ENCODE measurements at places on chromosomes 13 and 19.

- DNase-seq, result no peak
Observed at GRCh38 chr19:3482507-3483225, 575 bp downstream of the SMIM44 start.

DNA sequence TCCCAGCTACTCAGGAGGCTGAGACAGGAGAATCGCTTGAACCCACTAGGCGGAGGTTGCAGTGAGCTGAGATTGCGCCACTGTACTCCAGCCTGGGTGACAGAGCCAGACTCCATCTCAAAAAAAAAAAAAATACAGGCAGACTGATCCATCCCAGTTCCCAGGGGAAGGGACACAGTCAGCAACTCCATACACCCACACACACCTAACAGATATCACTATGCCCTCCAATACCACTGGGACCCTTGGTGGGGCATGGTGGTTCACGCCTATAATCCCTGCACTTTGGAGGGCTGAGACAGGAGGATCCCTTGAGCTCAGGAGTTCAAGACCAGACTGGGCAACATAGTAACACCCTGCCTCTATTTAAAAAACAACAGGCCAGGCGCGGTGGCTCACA, 2.6 kb downstream of the DPF1 start:
- DNase-seq, result no peak

DNA sequence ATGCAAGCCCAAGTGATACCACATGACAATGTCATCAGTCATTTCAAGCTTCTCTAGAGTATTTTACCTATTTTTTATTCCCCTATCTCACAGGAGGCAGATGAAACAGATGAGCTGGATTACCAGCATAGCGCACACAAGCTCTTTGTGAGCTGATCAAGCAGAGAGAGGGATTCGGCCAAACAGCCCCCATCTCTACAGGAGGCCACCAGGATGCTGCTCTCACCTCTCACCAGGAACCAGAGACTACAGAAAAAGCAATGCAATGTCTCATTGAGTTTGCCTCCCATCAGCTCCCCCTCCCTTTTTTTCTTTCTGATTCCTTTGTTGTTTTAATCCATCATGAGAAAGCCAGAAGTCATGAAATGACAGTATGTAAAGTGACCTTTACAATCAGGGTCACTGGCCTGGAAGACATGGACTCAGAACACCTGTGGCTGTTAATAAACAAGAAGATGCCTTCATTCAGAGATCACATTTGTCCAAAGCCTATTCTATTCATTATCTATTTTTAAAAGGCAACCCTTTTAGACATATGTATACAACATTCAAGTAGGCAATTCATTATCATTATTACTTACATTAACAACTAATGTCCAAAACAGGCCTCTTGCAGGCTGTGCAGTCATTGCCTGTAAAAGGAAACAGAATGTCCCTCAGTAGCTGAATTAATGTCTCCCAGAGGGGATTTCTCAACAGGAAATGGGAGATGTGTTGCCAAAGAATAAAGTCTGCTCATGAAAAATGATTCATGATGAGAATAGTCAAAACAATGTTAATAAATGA, 656.6 kb downstream of the TBC1D4 start:
- no peak for DNase-seq

GRCh38 chr19:5978606-5979552, 939 bp upstream of the RANBP3 start:
- peak; percentile 28 for DNase-seq
